ENCODE measurements at places on chromosomes 16 and 17.

DNA sequence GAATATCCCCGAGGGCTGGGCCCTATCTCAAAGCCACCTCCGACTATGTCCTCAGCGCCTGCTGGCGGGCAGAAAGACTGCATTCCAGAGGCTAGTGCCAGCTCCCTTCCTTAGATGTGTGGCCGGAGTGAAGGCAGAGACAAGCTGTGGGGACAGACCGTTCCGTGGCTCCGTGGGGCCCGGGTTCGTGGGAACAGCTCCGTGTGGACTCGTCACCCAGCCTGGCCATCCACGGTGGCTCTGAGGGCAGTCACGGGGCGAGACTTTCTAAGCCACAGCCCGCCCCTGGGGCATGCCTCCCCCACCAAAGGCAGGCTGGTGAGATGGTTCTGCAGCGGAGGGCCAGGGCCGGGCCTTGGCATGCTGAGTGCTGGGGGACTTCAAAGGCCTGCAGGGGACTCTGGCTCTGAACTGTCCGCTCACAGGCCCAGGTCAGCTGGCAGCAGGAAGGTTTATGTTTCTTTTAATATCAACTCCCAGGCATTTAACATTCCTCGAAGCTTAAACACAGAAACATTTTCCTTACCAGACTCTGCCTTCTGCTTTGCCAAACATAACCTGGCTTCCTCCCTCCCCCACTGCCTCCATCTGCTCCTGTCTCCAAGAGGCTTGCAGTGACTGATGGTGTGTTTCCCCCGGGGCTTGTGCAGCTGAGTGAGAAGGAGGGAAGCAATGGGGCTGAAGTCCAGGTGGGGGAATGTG, 50.4 kb downstream of the TIMM22 start:
- peak; percentile 64 for DNase-seq

- no peak for DNase-seq
These were observed 182.4 kb upstream of the RBFOX1 start for GRCh38 chr16:7150230-7150629.

GRCh38 chr17:48908853-48909394, 717 bp downstream of the UBE2Z start:
- DNase-seq: peak; percentile 86

DNA sequence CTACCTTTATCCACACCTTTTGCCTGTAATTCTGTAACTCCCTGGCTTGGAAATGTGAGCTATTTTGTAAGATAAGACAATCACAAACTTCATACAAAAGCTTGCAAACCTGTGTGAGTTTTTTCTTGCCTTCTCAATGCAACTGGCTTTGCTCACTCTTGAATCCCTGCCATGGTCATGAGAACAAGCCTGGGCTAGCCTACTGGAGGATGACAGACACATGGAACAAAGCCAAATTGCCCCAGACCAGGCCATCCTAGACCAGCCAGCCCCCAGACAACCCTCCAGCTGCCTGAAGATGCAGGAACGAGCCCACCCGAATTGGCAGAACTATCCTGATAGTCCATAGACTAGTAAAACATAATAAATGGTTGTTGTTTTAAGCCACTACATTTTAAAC, 466.6 kb upstream of the ERCC4 start:
- peak; percentile 17 for DNase-seq

- DNase-seq: no peak
These were observed 5.0 kb downstream of the SLX4 start for GRCh38 chr16:3606441-3606840.

- peak; percentile 47 for DNase-seq
These were observed 207.0 kb downstream of the STX8 start for GRCh38 chr17:9368631-9369030.
